HAP-1 (cell line): ENCODE measurements at places on chromosomes 7 and 10.

DNA sequence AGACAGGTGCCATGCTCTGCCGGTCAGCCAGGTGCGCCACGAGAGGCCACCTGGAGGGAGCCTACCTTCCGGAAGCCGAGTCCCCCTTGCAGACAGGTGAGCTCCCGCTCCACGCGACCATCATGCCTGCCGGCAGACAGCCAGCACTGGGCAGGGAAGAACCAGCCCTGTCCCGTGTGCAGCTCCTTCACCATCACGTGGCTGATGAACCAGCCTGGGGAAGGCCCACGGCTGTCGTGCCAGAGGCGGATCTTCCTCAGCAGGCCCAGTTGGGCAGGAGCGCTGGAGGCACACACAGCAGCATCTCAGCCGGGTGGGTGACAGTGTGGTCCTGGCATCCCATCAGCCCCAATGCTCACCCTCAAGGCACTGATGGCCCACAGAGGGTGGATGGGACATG is 108.9 kb downstream of the PKD1L1 start:
- DNase-seq = no peak

GRCh38 chr7:132537456-132538145 is 38.7 kb downstream of the PLXNA4 start:
- DNase-seq = no peak

GRCh38 chr7:106480616-106481031 is 180.3 kb downstream of the CCDC71L start:
- no peak for DNase-seq

- DNase-seq = no peak
Measured at GRCh38 chr10:69401416-69401815, 15.3 kb downstream of the TACR2 start.

DNA sequence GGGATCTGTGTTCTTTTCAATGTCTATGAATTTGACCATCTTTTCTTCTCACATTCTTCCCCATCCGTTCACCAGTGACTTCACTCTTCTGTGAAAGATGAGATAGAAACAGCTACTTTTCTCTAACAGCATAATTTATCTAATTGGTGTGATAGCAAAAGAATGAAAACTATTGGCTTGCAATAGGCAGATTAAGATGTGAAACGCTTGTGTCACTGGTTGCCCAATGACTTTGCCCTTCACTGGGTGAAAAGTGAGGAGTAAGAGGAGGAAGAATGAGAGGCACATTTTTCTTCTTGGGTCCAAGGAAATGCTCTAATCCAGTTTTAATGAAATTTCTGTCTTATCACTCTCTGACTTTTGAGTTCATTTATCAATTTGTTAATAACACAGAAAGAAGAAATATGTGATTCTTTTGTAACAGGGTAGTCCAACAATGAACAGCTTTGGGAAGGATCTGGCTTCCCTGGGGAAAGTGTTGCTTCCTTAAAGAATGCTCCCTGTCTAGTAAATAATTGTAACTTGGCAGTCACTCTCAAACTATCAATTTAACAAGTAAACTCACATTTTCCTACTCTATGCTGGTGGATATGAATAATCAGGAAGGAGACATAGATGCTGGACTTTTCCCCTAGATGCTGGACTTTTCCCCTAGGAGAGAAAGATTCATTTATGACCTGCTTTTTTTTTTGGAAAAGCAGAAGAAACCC is 35.1 kb downstream of the BET1 start:
- DNase-seq = no peak

- no peak for DNase-seq
Measured at GRCh38 chr7:129017933-129018538, 36.9 kb downstream of the TNPO3 start.
